Thoracic aorta (tissue), 2 donors: ENCODE measurements at places on chromosomes 2 and 18.

DNA sequence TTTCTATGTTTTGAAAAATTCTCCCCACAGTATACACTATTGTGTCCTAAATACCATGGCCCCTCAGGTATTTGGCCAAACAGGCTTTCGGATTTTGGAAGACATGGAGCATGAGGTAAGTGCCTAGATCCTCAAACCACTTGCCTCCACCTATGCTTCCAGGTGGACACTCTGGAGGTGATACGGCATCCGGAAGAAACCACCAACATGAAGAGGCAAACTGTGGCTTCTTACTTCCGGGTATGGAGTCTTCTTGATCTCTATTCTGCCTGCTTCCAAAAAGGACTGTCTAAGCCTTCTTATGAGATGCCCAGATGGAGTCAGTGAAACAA, 252.0 kb upstream of the SP5 start:
- DNase-seq: no peak

DNA sequence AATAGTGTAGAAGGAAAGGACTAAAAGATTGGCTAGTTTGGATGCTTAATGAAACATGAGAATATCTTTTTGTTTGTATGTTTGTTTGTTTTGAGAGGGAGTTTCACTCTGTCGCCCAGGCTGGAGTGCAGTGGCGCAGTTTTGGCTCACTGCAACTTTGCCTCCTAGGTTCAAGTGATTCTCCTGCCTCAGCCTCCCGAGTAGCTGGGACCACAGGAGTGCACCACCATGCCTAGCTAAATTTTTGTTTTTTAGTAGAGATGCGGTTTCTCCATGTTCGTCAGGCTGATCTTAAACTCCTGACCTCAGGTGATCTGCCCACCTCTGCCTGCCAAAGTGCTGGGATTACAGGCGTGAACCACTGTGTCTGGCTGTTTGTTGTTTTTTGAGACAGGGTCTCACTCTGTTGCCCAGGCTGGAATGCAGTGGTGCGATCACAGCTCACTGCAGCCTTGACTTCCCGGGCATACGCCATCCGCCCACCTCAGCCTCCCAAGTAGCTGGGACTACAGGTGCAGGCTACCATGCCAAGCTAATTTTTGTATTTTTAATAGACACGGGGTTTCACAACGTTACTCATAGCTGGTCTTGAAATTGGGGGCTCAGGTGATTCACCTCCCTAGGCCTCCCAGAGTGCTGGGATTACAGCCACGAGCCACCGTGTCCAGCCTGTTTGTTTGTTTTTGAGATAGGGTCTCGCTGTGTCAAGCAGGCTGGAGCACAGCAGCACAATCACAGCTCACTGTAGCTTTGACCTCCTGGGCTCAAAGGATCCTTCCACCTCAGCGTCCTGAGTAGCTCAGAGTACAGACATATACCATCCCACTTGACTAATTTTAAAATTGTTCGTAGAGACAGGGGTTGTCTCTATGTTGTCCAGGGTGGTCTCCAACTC, 209.2 kb downstream of the MYCN start:
- no peak for DNase-seq

- DNase-seq: no peak
Observed at GRCh38 chr2:19552270-19552669, 193.8 kb upstream of the OSR1 start.

- peak; percentile 8 for DNase-seq
Observed at GRCh38 chr18:77207540-77207939, 42.1 kb upstream of the GALR1 start.

DNA sequence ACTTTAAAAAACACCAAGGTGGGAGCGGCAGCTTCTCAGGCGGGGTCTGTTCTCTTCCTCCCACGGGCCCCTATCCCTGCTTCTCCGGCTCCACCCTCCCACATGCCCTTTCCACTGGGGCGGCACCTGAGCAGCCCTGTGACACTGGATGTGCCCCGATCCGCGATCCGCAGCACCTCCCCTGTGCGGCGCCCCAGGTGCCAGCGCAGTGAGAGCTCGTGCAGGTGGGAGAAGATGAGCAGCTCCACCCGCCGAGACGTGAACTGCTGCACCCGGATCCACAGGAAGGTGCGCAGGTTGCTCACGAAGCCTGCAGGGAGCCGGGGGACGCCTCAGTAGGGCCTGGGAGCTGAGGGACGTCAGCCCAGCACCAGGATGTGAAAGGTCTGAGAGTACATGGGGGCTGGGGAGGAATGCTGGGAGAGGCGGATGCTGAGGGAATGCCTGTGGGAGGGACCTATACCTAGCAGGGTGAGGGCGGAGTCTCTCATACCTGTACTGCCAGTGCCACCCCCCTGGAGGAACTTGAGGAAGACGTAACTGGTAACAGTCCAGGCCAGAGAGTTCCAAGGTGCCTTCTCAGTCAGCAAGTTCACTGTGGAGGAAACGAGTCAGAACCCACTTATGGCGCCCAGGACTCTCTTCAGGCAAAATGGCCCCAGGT, 2.8 kb downstream of the ABCB6 start:
- DNase-seq: no peak

GRCh38 chr2:121831841-121832240, 76.4 kb downstream of the TSN start:
- DNase-seq: no peak

DNA sequence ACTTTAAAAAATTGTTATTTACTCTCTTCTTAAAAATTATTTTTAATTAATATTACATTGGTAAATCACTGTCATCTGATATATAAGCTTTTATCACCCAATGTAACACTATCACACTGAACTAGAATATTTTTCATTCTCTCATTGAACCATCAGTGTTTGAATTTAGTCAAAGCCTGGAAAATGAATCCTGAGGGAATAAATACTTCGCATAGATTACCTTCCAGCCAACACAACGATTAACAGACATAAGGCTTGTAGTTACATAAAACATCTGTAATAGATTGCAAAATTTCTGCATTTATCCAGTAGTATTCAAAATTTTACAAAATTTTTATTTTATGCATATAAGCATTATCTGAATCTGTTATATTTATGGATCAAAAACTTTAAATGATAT, 314.9 kb downstream of the ERBB4 start:
- no peak for DNase-seq

GRCh38 chr2:223580951-223581350, 21.2 kb downstream of the SCG2 start:
- DNase-seq: no peak

- no peak for DNase-seq
Observed at GRCh38 chr18:79305911-79306310, 89.8 kb upstream of the NFATC1 start.

DNA sequence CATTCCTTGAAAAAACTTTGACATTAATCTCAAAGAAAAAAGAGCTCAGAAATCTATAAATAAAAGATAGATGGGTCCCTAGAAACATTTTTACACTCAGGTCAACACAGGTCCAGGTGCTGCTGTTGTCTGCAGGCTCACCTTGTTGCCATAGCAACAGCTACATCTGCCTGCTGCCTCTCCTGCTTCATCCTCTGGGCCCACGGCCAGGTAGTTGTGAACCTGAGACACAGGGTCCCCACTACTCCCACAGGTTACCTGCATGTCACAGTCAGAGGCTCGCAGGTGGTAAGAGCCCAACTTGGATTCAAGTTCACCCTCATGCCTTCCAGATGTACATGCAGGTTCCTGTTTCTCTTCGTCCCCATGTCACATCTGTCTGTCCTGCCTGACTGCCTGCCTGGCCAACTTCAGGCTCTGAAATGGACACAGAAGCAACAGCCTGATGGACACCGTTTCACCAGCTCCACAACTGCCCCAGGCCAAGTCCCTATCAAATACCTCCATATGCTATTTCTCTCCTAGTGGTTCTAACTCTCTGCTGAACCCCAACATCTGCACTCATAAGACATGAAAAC, 88.3 kb upstream of the SALL3 start:
- no peak for DNase-seq

GRCh38 chr2:173264603-173265366, 89.9 kb upstream of the CDCA7 start:
- DNase-seq: no peak
